ENCODE measurements at places on chromosomes 1 and 21.

DNA sequence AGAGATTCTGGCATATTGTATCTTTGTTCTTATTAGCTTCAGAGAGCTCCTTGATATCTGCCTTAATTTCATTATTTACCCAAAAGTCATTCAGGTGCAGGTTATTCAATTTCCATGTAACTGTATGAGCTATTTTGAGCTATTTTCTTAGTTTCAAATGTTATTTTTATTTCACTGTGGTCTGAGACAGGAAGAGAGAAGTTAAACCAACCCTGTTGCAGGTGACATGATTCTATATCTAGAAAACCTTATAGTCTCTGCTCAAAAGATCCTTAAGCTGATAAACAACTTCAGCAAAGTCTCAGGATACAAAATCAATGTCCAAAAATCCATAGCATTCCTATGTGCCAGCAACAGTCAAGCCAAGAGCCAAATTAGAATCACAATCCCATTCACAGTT, 1644.0 kb upstream of the B3GALT2 start:
- no peak for DNase-seq

- no peak for DNase-seq
Measured at GRCh38 chr1:184905601-184906322, 68.5 kb downstream of the NIBAN1 start.

DNA sequence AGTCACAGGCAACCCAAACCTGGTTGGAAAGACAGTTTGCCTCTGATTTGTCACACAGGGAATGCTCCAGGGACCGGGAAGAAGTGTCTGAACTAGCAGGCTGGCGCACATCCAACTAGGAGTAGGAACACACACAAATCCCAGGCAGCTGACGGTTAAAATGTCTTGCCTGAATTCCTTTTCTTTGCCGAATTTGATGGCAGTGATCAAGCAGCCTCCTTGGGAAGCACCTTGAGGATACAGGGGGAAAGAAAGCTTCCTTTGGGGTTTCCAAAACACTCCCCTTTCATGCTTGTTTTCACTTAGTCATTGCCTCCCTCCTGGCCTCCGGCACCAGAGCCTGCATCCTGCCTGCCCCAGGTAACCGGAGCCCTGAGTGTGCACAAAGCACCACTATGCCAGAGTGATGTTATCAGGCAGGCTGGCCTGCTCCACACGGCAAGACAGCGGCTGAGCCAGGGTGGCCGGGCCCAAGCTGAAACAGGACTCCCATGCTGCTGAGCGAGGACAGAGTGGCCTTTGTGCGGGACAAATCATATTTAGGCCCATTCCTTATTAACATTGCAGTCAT, 193.8 kb downstream of the LMX1A start:
- peak; percentile 29 for DNase-seq

DNA sequence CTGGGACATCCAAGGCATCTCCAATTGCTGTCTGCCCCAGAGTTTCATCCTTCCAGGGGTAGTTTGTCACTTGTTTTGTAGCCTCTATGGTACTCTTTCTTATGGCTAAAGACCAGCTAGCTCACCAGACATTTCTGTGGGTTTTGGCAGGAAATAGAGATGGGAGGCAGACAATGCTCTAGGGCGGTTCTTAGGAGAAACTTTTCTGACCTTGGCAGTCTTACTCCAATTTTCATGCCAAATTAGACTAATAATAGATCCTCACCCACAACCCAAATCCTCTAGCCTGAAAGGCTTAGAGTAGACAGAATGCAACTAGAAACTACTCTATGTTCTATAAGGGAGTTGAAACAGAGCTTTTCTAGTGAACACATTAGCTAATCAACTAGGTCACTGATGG, 69.8 kb downstream of the LRIG2 start:
- no peak for DNase-seq

- no peak for DNase-seq
Measured at GRCh38 chr1:85975912-85976371, 180.6 kb downstream of the COL24A1 start.

GRCh38 chr21:46347791-46348381, 23.9 kb downstream of the PCNT start:
- DNase-seq: no peak

- DNase-seq: no peak
Measured at GRCh38 chr1:46084553-46085451, 47.6 kb downstream of the PIK3R3 start.

DNA sequence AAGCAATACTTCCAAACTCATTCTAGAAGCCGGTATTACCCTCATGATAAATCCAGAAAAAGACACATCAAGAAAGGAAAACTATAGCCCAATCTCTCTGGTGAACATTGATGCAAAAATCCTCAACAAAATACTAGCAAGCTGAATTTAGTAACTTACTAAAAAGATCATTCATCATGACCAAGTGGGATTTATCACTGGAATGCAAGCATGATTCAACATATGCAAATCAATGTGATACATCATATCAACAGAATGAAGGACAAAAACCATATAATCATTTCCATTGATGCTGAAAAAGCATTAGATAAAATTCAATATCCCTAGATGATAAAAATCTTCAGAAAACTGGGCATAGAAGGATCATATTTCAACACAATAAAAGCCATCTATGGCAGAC, 402.9 kb downstream of the TGFB2 start:
- no peak for DNase-seq

DNA sequence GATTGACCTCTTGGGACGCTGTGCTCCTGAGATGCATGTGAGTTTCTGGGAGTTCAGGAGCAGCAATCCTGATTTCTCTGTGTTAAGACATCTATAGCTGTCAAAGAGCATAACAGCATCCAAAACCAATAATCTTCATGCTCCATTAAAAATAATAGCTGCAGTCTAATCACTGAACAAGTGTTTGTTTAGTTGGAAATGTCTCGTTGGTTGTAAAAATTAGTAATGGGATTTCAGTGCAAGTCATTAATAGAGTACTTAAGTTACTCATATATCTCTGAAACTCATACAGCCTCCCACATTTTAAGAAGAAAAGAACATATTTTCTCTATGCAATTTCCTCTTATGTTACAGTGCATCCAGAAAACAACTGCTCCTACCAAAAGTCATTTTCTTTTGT, 249.8 kb downstream of the ZP4 start:
- no peak for DNase-seq

DNA sequence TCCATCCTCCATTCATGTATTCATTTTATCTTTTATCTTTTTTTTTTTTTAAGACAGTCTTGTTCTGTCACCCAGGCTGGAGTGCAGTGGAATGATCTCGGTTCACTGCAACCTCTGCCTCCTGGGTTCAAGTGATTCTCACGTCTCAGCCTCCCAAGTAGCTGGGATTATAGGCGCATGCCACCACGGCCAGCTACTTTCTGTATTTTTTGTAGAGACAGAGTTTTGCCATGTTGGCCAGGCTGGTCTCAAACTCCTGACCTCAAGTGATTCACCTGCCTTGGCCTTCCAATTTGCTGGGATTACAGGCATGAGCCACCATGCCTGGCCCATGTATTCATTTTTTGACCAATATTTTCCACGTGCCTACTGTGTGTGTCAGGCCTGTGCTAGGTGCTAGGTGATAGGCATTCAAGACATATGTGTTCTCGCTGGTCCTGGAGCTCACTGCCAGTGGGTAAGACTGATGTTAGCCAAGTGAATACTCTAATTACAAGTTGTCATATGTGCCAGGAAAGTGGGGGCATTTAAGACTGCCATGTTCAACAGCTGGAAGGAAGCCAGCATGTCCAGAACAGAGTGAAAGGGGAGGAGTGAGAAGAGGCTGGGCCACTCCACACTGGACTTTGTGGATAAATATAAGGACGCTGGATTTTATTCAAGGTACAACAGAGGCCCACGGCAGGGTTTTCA, 5.3 kb upstream of the CELSR2 start:
- DNase-seq: no peak

GRCh38 chr1:114062477-114063099, 83.3 kb downstream of the OLFML3 start:
- no peak for DNase-seq

DNA sequence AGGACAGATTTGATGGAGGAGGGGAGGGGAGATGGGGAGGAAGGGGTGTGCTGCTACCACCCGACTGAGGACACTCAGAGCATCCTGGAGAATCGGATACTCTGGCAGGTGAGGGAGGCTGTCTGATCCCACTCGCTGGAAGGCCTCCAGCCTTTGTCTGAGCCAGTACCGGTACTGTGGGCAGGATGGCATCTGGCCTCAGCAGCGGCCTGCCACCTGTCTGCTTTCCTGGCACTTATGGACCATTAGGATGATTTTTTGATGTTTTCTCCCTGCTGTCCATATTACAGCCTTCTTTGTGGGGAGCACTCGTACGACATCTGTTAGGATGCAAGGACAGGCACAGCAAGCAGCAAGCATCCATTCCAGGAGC, 11.5 kb downstream of the ATP2B4 start:
- peak; percentile 38 for DNase-seq

DNA sequence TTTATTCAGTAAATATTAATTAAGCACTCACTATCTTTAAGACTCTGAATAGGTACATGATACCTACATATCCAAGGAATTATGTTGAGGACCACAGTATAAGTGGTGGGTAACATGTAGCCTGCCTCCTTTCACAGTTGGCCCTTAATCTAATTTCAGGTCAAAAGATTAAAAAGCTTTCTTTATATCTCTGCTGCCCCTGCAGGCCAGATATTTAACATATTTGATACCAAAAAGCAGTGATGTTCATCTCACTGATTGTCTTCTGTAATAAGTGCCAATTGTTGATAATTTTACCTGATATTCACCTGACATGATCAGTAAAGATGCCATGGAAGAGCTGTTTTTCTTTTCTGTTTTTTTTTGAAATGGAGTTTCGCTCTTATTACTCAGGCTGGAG, 36.5 kb downstream of the RLF start:
- no peak for DNase-seq

DNA sequence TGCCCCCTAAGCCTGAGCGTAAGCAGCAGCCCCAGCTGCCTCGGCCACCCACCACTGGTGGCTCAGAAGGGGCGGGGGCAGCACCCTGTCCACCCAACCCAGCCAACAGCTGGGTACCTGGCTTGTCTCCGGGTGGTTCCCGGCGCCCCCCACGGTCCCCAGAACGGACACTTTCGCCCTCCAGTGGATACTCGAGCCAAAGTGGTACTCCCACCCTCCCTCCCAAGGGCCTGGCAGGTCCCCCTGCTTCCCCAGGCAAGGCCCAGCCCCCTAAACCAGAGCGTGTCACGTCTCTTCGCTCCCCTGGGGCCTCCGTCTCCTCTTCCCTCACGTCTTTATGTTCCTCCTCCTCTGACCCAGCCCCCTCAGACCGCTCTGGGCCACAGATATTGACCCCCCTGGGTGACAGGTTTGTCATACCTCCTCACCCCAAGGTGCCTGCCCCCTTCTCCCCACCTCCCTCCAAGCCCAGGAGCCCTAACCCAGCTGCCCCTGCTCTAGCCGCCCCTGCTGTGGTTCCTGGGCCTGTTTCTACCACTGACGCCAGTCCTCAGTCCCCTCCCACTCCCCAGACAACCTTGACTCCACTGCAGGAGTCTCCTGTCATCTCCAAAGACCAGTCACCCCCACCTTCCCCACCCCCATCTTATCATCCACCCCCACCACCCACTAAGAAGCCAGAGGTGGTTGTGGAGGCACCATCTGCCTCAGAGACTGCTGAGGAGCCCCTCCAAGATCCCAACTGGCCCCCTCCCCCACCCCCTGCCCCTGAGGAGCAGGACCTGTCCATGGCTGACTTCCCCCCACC, 46.2 kb downstream of the YARS1 start:
- DNase-seq: no peak

DNA sequence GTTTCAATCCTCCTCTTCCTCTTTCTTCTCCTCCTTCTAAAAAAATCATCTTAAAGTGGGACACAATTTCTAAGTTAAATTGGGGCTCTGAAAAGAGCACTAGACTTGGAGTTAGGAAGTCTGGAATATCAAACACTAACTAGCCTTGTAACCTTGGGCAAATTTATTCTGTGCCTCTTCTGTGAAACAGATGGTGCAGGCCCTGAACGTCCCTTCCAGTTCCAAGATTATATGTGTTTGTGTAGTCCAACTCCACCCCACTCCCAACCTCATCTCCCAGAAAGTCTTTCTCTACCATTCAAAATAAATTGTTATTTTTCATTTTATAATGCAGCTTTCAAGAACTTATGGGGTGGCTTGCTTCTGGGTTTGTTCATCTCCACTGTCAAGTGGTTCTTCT, 630.0 kb downstream of the LMO4 start:
- no peak for DNase-seq

- DNase-seq: no peak
Measured at GRCh38 chr1:154987326-154987725, 4.2 kb downstream of the FLAD1 start.

DNA sequence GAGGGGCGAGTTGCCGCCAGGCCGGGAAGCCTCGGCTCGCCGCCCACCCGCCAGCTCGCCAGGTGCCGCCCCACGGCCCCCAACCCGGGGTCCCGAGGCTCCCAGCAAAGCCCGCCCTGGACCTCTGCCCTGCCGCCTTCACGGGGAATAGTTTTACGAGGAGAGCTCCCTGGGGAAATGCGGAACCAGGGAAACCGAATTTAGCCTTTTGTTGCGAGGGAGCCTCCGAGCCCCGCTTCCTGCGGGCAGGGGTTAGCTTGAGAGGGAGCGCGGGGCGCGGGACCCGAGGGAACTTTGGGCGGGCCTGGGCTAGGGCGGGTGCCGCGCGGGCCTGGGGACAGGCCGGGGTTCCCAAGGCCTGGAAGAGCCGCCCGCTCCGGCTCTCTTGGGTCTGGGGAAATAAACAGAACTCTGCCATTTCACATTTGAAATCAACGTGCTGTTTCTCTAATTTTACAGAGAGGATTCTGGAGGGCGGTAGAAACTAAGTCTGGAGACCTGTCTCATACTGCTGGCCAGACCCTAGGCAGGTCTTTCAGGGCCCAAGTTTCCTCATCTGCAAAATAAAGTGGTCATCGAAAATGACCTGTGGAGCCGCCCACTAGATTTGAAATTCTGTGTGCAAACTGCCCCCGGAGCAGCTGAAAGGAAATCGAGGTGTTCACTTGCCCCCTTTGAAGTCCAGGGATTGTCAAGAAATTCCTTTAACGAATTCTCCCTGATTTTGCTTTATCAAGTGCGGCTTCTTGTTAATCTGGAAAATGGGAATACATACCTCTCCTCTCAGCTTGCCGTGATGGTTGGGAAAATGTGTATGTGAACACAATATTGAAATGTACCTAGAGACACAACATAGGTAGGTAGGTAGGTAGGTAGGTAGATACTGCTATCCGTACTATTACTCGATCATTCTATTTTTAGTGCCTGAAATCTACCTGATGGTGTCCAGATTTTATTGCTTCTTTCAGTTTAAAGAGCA, 749 bp upstream of the GLUL start:
- peak; percentile 76 for DNase-seq

GRCh38 chr1:89259283-89259971, 13.2 kb downstream of the GBP5 start:
- no peak for DNase-seq
